ENCODE measurements at places on chromosomes 7 and 10.

DNA sequence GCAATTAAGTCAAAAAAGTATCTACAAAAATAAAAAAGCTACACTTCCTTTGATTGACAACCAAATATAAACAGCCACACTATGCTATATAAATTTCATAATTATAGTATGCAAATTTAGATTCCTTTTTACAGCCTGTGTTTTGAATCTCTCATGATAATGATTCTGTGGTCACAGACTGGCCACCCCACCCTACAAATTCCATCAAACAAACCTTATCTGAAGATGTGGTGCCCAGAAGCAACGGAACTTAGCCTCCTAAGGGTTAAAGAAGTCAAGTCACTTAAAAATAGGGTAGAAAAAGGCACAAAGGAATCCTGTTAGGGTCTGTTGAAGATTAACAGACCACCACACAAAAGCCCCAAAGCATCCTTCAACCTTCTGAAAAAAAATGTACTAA is 351.8 kb downstream of the INHBA start:
- DNase-seq, result no peak

DNA sequence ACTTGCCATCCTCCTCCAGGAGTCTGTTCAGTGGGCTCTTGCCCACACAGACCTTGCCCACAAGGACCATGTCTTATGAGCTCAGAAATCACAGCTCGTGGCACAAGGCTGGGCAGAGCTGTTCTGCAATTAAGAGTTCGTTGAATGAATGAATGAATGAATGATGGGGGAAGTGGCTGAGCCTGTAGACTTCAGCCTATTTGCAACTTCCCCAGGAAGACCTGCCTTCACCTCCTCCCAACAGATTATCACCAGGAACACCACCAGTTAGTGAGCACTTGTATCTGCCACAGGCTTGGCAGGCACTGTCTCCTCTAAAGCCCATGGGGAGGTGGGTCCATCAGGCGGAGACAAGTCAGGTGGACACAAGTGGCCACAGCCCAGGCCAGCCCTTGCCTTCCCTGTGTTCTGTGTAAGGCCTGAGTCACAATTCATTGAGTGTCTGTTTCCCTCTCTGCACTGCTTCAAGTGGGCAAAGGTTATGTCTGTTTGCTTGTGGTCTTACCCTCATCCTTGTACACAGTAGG is 1.8 kb upstream of the FGF8 start:
- DNase-seq, result no peak

GRCh38 chr7:106485031-106485551 is 175.9 kb downstream of the CCDC71L start:
- DNase-seq, result no peak

GRCh38 chr10:71981015-71981875 is 17.1 kb downstream of the CHST3 start:
- no peak for DNase-seq

GRCh38 chr7:12729112-12729511 is 41.7 kb downstream of the ARL4A start:
- DNase-seq, result no peak

- DNase-seq, result no peak
Observed at GRCh38 chr10:131852176-131852822, 48.5 kb upstream of the PPP2R2D start.

DNA sequence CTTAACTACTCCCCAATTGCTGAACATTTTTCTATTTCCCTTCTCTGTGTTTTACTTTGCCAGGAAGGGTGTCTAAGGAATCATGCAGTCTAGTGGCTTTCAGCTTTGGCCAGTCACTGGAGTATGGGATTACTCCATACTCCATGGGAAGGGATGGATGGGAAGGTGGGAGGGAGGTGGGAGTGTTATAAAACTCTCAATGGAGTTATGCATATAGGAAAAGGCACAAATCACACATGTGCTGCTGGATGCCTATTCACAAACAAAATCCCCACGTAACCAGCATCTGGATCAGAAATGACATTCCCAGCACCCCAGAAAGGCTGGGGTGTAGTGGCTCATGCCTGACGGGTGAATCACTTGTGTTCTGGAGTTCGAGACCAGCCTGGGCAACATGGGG is 125.3 kb downstream of the ATXN7L1 start:
- DNase-seq, result no peak

DNA sequence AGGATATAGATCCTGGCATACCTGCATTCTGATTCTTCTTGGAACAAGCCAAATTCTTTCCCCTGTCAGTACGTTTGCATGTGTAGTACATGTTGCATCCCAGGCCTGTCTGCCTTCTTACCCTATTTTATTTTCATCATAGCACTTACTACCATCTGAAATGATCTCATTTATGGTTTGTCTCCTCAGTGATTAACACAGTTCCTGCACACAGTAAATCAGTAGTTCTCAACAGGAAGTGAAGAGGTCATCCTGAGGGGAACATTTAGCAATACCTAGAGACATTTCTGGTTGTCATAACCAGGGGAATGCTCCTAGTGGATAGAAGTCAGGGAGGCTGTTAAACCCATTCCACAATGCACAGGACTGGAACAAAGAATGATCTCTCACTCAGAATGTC is 38.2 kb upstream of the SLC26A4 start:
- no peak for DNase-seq

GRCh38 chr7:56083150-56083785 is 9.5 kb downstream of the PHKG1 start:
- DNase-seq, result no peak

DNA sequence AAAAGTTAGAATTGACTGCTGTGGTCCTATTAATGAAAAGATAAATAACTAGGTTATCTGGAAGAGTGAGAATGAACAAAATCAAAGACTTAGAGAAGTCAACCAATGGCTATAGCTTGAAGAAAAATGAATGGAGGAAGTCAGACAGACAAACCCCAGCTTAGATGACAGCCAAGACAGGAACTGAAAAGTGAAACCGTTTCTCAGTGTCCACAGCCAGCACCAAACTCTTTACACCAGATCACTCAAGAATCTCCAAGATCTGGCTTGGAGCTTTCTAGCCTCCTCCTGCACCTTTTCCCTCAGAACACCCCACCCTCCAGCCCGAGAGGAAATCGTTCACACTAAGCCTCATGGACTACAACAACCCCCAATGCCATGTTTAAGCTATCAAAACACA is 167.0 kb downstream of the SFMBT2 start:
- no peak for DNase-seq

DNA sequence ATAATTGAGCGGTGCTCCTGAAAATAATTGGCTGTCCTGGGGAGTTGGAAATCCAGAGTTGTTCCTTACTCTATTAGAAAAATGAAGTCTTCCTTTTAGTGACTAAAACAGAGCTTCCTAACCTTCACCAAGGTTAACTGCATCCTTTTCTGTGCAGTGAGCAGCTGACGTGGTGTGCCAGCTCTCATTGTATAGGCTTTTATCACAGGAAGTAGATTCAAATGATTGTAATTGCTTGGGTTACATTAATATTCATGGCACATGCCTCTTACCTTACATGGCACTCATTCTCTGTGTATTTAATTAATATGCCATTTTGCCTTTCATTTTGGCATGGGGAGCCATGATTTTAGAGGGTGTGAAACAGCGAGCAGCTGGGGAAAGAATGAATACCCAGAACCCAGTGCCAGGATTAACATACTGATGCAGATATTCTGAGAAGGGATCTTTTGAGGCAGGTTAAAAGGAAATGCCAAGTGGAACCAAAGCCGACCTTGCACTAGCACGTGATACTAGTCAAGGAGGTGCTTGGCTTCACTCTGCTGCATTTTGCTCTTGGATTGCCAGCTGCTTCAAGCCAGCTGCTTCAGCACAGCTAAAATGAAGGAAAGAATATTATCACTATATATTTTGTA is 115.3 kb downstream of the ST7 start:
- DNase-seq, result no peak

GRCh38 chr10:52533986-52534385 is 219.9 kb downstream of the DKK1 start:
- no peak for DNase-seq

GRCh38 chr10:60032723-60033122 is 126.4 kb upstream of the CCDC6 start:
- no peak for DNase-seq

- no peak for DNase-seq
Observed at GRCh38 chr7:138608275-138608674, 92.9 kb downstream of the SVOPL start.

- DNase-seq, result peak; percentile 39
Observed at GRCh38 chr7:121061677-121062582, 73.4 kb downstream of the CPED1 start.

- DNase-seq, result no peak
Observed at GRCh38 chr7:80488406-80488805, 23.5 kb downstream of the GNAT3 start.

GRCh38 chr7:85705076-85705475 is 518.2 kb upstream of the SEMA3D start:
- no peak for DNase-seq

GRCh38 chr10:13815756-13816155 is 229.0 kb downstream of the PRPF18 start:
- DNase-seq, result no peak

DNA sequence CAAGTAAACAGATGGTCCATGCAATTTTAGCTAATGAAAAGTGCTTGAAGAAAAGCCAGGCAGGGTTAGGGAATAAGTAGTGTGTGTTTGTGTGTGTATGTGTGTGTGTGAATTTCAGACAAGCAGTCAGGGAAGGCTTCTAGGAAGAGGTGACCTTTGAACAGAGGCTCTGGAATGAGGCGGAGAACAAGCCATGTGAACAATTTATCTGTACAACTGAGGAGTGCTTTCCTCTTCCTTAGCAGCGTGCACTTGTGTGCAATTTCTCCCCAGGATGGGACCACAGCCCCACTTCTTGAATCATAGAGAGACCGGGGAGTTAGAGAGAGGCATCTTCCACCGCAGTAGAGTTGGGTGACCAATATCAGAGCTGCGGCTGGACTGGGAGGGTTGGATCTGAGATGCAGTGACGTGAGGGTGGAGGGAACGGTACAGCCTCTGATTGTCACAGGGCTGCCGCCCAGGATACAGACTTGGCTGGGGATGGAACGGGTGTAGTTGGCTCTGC is 69.2 kb upstream of the FAM171A1 start:
- DNase-seq, result no peak

DNA sequence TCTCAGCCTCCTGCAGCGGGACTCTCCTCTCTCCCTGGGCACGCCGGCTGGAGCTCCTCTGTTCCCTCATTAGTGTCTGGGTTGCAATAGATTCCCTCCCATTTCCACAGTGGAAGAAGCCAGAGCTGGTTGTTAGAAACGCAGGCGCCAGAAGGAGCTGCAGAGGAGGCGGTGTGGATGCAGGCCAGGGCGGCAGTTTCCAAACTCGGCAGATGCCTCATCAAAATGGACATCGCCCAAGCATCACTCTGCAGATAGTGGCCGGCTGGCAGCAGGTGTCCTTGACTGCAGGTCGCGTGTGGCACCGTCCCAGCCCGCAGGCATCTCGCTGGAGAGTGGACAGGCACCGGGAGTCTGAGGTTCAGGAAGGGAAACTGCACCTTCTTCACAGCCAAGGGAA is 201.8 kb downstream of the TCERG1L start:
- no peak for DNase-seq

GRCh38 chr7:4020086-4020485 is 662.0 kb upstream of the FOXK1 start:
- no peak for DNase-seq

GRCh38 chr10:44713307-44713706 is 197.8 kb upstream of the TMEM72 start:
- no peak for DNase-seq

DNA sequence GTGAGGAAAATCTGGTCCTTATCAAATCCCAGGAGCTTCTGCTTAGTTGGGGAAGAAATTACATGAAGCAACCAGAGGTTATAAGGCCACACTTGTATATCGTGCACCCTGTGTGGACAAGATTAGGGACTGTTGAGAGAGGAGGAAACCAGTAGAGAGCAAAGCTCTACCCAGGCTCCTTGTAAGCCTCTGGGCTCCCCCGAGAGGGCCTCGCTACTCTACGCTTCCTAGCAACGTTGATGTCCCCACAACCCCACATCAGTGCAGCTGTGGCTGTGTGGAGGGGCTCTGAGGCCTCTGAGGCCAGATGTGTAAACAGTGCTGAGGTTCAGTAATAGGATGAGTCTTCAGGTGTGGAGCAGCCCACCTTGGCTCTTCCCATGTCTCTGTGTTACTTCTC is 16.0 kb downstream of the HIF1AN start:
- DNase-seq, result no peak

DNA sequence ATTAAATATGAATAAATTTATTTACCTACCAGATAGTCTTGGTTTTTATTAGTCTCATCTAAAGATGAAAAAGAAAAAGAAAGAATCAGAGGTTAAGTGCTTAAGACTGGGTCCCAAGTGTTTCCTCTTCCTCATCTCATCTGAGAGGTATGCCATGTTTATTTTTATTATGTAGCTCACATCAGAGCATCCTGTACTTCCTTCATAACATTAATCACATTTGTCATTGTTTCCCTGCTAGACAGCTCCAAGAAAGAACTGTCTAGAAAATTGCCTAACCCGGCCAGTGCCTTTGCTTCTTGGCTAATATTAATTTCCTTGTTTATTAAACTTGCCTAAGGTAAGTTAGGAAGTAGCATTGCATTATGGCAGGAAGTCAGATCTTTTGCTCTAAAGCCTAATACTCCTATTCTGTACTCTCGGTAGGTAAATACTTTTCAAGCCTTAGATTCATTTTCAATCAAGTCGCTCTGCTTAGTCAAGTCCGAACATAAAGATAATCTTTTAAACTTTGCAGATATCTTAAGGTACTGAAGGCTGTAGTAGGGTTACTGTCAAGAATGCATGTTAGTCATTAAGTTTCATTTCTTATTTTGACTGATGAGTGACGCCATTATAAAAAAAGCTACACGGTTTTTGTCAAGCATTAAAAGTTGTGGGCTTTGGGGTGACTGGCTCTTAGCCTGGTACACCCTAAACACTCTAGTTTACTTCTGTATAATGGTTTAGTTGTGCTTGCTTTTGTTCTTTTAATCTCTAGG is 47.4 kb downstream of the ZMYND11 start:
- DNase-seq, result no peak

GRCh38 chr10:67666416-67667034 is 29.5 kb downstream of the CTNNA3 start:
- DNase-seq, result no peak

- DNase-seq, result no peak
Observed at GRCh38 chr10:17785276-17785930, 23.7 kb upstream of the MRC1 start.

- no peak for DNase-seq
Observed at GRCh38 chr7:46678421-46678820, 757.3 kb upstream of the IGFBP3 start.

GRCh38 chr7:28068811-28069216 is 111.8 kb downstream of the JAZF1 start:
- DNase-seq, result no peak

DNA sequence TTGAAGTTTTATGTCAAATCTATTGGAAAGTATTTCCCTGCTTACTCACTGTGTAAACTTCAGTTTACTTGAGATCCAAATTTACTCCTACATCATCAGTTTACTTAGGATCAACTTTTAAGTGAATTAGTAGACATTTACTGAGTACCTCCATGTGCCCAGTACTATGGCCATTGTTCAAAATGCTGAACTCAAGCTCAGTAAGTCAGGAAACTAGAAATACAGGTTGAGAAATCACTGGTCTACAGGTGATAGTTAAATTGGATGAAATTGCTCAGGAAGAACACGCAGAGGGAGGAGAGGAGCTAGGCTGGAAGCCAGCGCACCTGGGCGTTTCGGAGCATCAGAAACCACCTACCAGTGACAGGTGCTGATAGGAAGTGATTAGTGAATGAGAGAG is 25.5 kb upstream of the EBLN1 start:
- DNase-seq, result no peak
